Fibroblast of villous mesenchyme (primary cell): ENCODE measurements at places on chromosomes 4 and X. TPM values are rescaled to one million over a fixed set of nuclear protein-coding genes. Genes with fewer than 3 reads are reported as not detected.
A peak's percentile ranks its signal among the peaks of the same experiment; 100 is the strongest.

MAB21L2 gene
- total RNA-seq: under 0.01 TPM in 2 replicates

KCND1 gene
- total RNA-seq: 0.32 and 2.6 TPM in 2 replicates

FRG2 gene
- not detected in 2 replicates for total RNA-seq

COL25A1 gene
- 6.9 and 13.5 TPM in 2 replicates for total RNA-seq

LINC00632 gene
- 5.2 and 7.4 TPM in 2 replicates for total RNA-seq

DMD gene
- 29.0 and 32.4 TPM in 2 replicates for total RNA-seq

F8A2 gene
- total RNA-seq: not detected in 2 replicates

DNAJB14 gene
- total RNA-seq: 36.4 and 54.8 TPM in 2 replicates

HSFX4 gene
- not detected in 2 replicates for total RNA-seq

NKAP gene
- 3.9 and 4.8 TPM in 2 replicates for total RNA-seq

DNA sequence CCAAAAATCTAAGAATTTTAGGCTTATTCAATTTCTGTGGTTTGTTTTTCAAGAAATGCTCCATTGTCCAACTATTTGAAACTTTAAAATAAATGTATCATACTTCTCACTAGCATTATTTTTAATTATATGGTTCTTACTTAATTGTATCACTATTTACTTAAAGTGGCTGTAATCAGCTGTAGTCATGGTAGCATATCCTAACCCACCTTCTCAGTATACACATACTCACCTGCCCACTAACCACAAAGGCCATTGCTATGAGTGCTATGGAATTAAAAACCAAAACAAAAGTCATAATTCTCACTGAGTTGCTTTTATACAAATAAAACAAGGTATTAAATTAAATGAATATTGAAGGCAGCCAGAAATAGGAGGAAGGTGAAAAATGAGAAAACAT, 5.0 kb downstream of the FBXO8 start:
- DNase-seq: no peak

GRCh38 chr4:53306729-53307128, 59.1 kb downstream of the SCFD2 start:
- no peak for DNase-seq

- DNase-seq: no peak
Measured at GRCh38 chr4:5992171-5992827, 25.9 kb downstream of the C4orf50 start.

- no peak for DNase-seq
Measured at GRCh38 chrX:39576041-39576872, 521.5 kb downstream of the BCOR start.

- DNase-seq: no peak
Measured at GRCh38 chrX:39258331-39258730, 457.1 kb downstream of the MID1IP1 start.

GRCh38 chr4:175536852-175537453, 275.1 kb downstream of the GPM6A start:
- DNase-seq: peak; percentile 40

- DNase-seq: no peak
Measured at GRCh38 chrX:147978931-147979330, 2.2 kb upstream of the FMR1NB start.

GRCh38 chrX:133645256-133645655, 230.0 kb upstream of the GPC4 start:
- DNase-seq: peak; percentile 19

DNA sequence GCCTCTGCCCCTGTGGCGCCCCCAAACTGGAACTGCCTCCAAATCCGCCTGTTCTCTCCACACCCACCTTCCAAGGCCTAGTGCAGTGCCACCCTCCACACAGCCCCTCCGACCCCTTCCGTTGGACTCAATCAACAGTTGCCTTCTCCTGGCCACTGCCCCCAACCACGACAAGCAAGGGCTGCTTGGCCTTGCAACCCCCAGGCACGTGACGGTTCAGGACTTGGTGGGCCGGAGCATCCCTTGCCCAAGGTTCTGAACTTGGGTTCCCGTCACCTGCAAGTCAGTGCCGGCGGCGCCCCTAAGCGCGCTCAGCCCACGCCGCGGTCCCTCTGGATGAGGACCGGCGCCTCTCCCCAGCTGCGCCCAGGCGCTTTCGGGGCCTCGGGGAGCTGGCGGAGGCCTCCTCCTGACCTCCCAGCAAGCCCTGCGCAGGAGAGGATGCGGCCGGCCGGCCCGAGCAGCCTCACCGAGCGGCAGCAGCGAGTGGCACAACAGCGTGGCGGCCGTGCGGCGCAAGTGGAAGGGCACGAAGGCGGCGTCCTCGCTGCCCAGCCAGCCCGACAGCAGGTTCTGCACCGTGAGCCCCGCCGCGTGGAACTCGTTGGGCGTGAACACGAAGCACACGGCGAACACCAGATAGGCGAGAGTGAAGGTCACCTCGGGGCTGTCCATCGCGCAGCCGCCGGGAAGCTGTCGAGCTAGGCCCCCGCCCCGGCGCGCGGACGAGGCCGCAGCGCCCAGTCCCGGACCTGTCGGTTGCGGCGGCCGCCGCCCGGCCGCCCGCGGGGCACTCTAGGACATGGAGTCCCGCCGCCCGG, 750 bp downstream of the TMEM129 start:
- peak; percentile 50 for DNase-seq

DNA sequence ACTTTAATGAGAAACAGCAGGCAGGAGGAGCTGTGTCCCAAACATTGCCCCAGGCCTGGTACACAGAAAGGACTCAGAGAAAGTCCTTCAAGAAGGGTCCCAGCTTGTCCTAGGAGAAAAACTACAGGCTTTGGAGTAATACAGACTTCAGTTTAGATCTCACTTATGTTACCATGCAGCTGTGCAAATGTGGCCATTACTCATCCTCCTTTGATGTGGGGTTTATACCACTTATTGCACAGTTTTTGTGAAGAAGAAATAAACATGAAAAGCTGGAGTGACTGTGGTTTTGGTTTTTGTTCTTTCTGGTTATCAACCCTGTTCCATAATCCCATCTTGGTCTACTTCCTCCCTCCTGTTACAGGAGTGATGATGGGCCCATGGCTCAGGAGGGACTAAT, 8.1 kb upstream of the CYTL1 start:
- DNase-seq: peak; percentile 36

GRCh38 chr4:37538931-37539330, 147.2 kb downstream of the RELL1 start:
- DNase-seq: no peak

DNA sequence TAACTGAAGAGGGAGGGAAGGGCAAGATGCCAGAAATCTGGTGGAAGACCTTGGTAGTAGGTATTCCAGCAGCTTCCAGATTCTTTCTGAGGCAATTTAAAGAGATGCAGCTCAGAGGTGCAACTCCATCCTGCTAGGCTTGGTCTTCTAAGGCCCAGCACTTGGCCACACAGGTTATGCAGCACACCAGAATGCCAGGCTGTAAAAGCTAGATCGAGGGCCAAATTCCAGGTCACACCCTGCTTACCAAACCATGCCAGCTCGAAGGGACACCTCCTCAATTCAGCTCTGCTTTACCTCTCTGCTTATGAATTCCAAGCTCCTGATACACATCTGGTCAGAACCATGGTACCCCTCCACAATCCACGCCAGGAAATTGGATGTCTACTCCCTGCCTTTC, 19.8 kb upstream of the ATXN3L start:
- DNase-seq: no peak

- no peak for DNase-seq
Measured at GRCh38 chrX:131199091-131199490, 90.0 kb downstream of the IGSF1 start.

- DNase-seq: peak; percentile 32
Measured at GRCh38 chr4:98601708-98602107, 56.7 kb downstream of the TSPAN5 start.
